ENCODE measurements at places on chromosomes 11 and 22. TPM values are rescaled to one million over a fixed set of nuclear protein-coding genes. Genes with fewer than 3 reads are reported as not detected.

DNA sequence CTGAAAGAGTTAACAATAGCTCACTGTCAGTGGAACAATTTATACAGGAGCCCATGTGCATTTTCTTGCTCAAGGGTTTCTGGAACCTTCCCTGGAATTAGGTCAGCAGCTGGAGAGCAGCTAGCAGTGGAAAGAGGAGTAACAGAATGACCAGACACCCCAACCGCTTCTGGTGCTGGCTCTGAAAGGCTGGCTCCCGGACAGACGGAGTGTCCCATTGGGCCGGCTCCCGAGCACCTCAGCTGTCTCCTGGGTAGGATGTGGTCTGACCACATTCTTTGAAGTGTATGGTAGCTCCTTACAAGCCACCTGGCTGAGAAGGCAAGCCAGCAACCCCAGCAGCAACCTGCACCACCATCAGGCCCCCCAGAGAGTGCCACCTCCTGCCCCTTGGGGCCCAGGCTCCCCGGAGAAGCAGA, 44.7 kb downstream of the ABTB2 start:
- H3K27me3 ChIP-seq, result no peaks in the 10 kb centered on the region
- H3K4me3 ChIP-seq, result no peak overlapping the region
- no peaks in the 10 kb centered on the region for H3K36me3 ChIP-seq
- no peak overlapping the region for H3K27ac ChIP-seq

- no peak overlapping the region for H3K27ac ChIP-seq
- no peak overlapping the region for H3K4me3 ChIP-seq
- no peaks in the 10 kb centered on the region for H3K27me3 ChIP-seq
- peaks cover 39% of the 10 kb centered on the region for H3K36me3 ChIP-seq
Observed at GRCh38 chr11:18001191-18001590, 11.7 kb downstream of the SERGEF start.

The OR4C13 gene
- not detected for total RNA-seq

The KRTAP5-2 gene
- total RNA-seq, result not detected

The FAM111B gene
- not detected for total RNA-seq

DNA sequence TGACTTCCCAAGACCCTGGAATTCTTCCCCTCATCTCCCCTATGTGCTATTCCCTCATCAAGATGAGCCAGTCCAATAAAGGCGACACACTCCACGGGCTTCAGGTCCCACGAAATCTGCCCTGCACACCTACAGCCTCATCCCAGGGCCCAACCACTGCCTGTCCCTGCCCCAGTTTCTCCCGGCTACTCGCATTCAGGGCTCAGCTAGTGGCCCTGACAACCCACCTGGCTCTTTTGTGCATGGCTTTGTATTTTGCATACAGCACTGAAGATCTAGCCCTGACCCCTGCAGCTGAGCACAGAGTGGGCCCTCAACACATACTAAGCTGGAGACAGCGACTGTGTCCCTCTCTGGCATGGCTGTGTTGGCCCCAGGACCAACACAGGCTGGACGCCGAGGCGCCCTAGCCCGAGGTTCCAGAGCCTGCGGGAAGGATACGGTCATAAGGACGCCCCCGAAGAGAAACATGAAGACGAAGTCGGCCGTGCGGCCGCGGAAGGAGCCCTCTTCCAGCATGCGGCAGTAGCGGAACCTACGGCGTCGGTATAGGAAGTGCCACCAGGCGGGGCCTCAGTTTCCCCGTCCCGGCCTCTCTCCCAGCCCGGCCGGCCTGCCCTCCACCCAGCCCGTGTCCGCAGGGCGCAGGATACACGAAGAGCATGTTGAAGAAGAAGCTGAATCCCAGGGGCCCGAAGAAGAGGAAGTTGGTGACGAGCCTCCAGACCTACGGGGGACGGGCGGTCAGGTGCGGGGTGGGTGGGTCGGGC, 710 bp downstream of the DERL3 start:
- no peak for DNase-seq
- no peaks in the 10 kb centered on the region for H3K27me3 ChIP-seq
- H3K4me3 ChIP-seq, result peak overlapping the region; percentile 70
- peaks cover 26% of the 10 kb centered on the region for H3K4me1 ChIP-seq
- peak overlapping the region; percentile 4 for H3K27ac ChIP-seq

GRCh38 chr22:16965560-16965959, 42.5 kb downstream of the GAB4 start:
- DNase-seq, result no peak
- no peak overlapping the region for H3K4me3 ChIP-seq
- no peaks in the 10 kb centered on the region for H3K27me3 ChIP-seq
- H3K4me1 ChIP-seq, result no peaks in the 10 kb centered on the region
- H3K36me3 ChIP-seq, result no peaks in the 10 kb centered on the region

The JAM3 gene
- 59.8 TPM for total RNA-seq

DNA sequence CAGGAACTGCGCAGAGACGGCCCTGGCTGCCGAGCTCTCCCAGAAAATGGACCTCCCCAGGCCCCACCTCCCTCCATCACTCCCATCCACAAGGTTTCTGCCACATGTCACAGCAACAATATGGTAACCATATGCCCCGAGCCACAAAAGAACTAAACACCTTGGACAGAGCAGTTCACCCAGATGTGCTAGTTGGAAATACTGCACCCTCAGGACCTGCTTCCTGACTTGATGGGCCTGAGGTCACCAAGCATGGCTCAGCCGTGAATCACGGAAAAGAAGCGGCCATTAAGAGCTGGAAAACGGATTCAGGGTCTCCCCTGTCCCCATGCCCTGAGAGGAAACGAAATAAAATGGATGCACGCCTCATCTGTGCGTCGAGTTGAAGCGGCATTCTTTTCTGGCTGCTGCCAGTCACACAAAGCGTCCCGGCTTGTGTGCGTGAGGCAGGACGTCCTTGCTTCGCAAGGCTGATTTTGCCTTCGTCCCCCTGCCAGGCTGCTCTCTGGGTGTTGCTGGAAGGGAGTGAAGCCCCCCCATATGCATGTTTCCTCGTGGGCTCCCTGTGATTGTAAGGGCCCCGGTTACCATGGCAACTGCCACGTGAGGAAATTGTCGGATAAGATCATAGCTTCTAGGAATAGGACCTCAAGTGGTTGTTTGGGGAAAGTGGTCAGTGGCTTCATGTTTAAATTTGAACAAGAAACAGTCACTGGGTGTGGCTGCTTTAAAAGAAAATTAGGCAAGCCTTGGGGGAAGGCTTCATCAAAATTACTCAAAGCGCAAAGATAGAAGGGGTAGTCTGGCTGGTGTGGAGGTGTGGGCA, 51.7 kb downstream of the FLI1 start:
- no peak overlapping the region for H3K4me3 ChIP-seq
- no peaks in the 10 kb centered on the region for H3K27me3 ChIP-seq
- no peaks in the 10 kb centered on the region for H3K4me1 ChIP-seq
- no peaks in the 10 kb centered on the region for H3K36me3 ChIP-seq
- DNase-seq, result no peak

GRCh38 chr22:20127869-20128618, 3.6 kb upstream of the ZDHHC8 start:
- no peak overlapping the region for H3K4me3 ChIP-seq
- H3K4me1 ChIP-seq, result peaks cover 8% of the 10 kb centered on the region
- no peak overlapping the region for H3K27ac ChIP-seq
- DNase-seq, result no peak
- peaks cover 32% of the 10 kb centered on the region for H3K36me3 ChIP-seq
- no peaks in the 10 kb centered on the region for H3K27me3 ChIP-seq

The CCDC88B gene
- 5.1 TPM for total RNA-seq

GRCh38 chr11:28289444-28289843, 181.3 kb downstream of the METTL15 start:
- no peak for DNase-seq
- H3K27ac ChIP-seq, result no peak overlapping the region
- H3K4me3 ChIP-seq, result no peak overlapping the region
- no peaks in the 10 kb centered on the region for H3K27me3 ChIP-seq
- H3K4me1 ChIP-seq, result no peaks in the 10 kb centered on the region

DNA sequence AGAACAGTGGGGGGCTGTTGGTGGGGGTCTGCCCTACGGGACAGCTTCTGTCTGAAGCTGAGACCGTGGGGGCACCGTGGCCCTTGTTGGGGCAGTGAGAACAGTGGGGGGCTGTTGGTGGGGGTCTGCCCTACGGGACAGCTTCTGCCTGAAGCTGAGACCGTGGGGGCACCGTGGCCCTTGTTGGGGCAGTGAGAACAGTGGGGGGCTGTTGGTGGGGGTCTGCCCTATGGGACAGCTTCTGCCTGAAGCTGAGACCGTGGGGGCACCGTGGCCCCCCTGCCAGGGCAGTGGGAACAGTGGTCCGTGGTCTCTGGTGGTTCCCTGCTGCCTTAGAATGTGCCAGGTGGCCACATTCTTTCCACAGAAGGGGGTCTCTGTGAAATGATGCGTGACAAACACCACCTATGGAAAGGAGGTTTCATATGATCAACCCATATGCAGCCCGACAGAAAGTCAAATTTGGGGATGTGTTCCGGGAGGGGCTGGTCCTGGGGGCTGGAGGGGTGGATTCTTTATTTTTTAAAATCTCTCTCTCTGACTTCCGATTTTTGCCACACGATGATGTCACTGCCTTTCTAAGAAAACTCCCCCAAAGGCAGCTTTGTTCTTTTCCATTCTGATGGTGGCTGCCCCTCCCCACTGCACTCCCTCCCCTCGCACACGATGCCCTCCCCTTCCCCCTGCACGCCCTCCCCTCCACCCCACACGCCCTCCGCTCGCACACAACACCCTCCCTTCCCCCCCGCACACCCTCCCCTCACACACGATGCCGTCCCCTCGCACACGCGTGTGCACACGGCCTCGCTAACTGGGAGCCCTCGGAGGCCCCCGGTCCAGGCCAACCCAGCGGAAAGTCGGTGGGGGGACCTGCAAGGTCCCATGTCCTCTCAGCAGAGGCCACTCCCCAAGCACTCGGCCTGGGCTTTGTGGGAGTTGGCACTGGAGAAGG, 1186.5 kb downstream of the BRD1 start:
- H3K36me3 ChIP-seq, result no peaks in the 10 kb centered on the region
- no peaks in the 10 kb centered on the region for H3K27me3 ChIP-seq
- no peak overlapping the region for H3K4me3 ChIP-seq
- no peak overlapping the region for H3K27ac ChIP-seq
- no peaks in the 10 kb centered on the region for H3K4me1 ChIP-seq

DNA sequence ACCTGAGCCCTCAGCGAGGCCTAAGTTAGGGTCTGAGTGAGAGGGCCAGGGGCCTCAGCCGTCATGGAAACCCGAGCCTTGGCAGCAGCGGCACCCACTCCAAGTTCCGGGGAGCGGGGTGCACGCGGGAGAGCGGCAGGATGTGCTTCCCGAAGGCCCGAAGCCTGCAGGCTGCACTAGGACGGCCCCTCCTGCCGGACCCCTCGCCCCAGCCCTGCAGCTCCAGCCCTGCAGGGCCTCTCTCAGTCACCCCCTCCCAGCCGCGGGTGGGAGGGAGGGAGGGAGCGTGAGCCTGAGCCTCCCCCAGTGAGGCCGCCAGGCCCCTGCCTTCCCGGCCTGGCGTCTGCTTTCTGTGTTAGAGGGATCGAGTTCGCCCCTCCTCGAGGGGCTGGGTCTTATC, 22.6 kb downstream of the MRPL23 start:
- H3K27me3 ChIP-seq, result no peaks in the 10 kb centered on the region
- no peak overlapping the region for H3K27ac ChIP-seq
- H3K4me1 ChIP-seq, result no peaks in the 10 kb centered on the region
- H3K36me3 ChIP-seq, result no peaks in the 10 kb centered on the region
- DNase-seq, result no peak
- H3K4me3 ChIP-seq, result no peak overlapping the region

DNA sequence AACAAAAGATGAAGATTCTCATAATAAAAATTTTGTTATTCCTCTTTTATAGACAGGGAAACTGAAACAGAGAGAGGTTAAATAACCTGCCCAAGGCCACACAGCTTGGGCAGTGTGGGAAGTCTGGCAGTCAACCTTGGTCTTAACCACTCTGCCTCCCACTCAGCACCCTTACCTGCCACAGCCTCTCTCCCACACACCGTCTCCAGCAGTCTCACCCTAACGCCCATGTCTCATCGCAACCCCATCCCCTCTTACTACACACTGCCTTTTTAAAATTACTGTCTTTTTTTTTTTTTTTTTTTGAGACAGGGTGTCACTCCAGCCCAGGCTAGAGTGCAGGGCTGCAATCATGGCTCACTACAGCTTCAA, 25.0 kb downstream of the ARRB1 start:
- DNase-seq, result no peak
- H3K4me3 ChIP-seq, result no peak overlapping the region
- H3K4me1 ChIP-seq, result no peaks in the 10 kb centered on the region
- H3K36me3 ChIP-seq, result no peaks in the 10 kb centered on the region
- no peaks in the 10 kb centered on the region for H3K27me3 ChIP-seq

- no peak overlapping the region for H3K27ac ChIP-seq
- H3K4me3 ChIP-seq, result no peak overlapping the region
- H3K27me3 ChIP-seq, result no peaks in the 10 kb centered on the region
- no peaks in the 10 kb centered on the region for H3K36me3 ChIP-seq
- no peak for DNase-seq
Observed at GRCh38 chr11:107819361-107820014, 39.1 kb downstream of the SLC35F2 start.

The MOV10L1 gene
- not detected for total RNA-seq

DNA sequence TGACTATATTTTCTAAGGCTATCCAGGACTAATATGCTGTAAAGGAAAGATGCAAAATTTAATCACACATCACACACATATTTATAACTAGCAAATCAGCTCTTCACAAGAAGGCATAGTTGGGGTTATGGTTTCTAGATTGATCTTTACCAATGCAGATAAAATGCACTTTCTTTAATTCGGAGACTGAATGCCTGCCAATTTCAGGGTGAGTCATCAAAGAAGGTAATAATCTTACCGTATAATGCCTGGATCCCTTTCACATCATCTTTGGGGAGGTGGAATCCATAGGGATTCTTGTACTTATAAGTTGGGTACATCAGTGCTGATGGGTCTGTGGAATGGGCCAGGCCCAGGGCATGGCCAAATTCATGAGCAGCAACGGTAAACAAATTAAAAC, 16.4 kb downstream of the MMP20 start:
- no peak overlapping the region for H3K27ac ChIP-seq
- no peaks in the 10 kb centered on the region for H3K36me3 ChIP-seq
- no peak overlapping the region for H3K4me3 ChIP-seq

DNA sequence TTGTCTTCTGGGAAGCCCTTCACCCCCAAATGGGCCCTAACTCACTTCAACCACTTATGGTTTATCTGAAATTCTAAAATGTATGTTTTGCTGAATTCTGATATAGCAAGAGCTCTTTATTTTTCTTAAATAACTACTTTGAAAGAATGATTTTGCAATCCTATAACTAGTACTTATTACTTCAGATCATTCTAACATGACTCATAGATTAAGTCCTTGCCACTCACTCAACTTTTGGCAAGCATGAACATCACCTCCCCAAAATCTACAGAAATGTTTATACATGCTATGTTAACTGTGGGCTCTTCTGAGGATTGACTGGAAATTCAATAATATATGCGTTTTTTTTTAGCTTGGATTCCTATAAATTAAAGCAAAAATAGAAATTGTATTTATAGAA, 367.4 kb upstream of the FAT3 start:
- H3K4me3 ChIP-seq, result no peak overlapping the region
- H3K4me1 ChIP-seq, result no peaks in the 10 kb centered on the region
- DNase-seq, result no peak
- no peaks in the 10 kb centered on the region for H3K36me3 ChIP-seq
- H3K27ac ChIP-seq, result no peak overlapping the region

The RFPL2 gene
- total RNA-seq, result not detected

The IGLL1 gene
- not detected for total RNA-seq

GRCh38 chr11:36588099-36588498, 6.2 kb upstream of the IFTAP start:
- no peak overlapping the region for H3K4me3 ChIP-seq
- H3K27ac ChIP-seq, result no peak overlapping the region
- H3K27me3 ChIP-seq, result no peaks in the 10 kb centered on the region
- H3K4me1 ChIP-seq, result no peaks in the 10 kb centered on the region
- DNase-seq, result no peak

All from ascending aorta (tissue), 2 donors.